ENCODE measurements at places on chromosomes 2 and 18.
A peak's percentile ranks its signal among the peaks of the same experiment; 100 is the strongest.

GRCh38 chr2:78592491-78592890, 433.0 kb upstream of the REG3G start:
- DNase-seq, result no peak

- DNase-seq, result no peak
These were observed 3.4 kb upstream of the ADD2 start for GRCh38 chr2:70771446-70771845.

GRCh38 chr2:202158796-202159195, 79.6 kb downstream of the SUMO1 start:
- no peak for DNase-seq

GRCh38 chr2:174778085-174778981, 14.1 kb upstream of the CHRNA1 start:
- peak; percentile 97 for DNase-seq

DNA sequence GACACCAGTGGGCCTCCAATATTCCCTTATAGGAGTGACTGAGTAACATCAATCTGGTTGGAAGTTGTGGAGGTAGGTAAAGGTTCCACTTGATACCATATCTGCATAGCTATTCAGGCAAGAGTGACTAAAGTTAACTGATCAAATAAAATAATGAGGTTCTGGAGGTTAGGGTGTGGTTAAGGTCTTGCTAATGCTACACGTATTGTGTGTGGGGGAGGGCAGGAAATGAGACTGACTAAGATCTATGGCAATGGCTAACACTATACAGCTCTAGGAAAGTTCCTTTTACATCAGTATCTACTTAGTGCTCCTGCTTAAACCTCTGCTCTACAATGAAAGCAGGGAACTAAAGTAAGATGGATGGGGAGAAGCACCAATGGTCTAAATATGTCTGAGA, 149.1 kb upstream of the MGAT5 start:
- DNase-seq, result no peak

DNA sequence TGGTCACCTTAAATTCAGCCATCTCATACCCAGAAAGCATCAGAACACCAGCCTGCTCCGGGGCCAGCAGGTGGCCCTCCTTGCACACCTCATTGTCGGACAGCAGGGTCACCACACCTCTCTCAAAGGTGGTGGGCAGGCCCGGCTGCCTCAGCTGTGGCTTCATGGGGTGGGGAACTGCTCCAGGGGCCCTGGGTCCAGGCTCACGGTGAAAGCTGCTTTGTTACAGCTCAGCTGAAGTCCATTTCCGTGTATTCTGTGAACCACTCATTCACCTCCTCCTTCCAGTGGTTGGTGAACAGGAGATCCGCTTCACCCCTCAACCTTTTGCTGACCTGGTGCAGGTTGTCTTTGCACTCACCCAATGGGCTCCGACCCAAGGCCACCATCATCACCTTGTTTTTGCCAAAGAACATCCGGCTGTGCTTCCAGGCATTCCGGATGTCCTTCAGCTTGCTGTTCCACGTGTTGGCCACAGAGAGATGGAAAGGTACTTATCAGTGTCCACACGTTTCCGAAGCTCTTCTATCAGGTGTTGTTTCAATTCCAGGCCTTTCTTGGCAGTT, 78.6 kb upstream of the LDLRAD4 start:
- no peak for DNase-seq

DNA sequence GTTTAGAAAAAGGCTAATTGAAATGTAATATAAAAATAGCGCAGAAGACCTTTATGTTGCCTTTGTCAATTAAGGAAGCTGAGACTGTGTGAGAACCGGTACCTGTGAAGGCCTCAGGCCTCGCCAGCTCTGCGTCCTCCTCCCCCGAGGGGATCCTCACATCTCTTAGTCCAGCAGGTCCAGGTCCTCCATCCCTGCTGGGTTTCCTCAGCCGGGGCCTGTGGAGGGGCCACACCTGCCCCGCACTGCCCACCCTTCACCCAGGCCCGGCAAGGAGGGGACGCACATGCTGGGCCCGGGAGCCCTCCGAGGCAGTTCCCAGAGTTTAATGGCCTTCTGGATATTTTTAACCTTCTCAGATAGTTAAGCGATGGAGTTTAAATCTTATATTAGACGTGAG, 3.5 kb downstream of the KCNG2 start:
- no peak for DNase-seq

DNA sequence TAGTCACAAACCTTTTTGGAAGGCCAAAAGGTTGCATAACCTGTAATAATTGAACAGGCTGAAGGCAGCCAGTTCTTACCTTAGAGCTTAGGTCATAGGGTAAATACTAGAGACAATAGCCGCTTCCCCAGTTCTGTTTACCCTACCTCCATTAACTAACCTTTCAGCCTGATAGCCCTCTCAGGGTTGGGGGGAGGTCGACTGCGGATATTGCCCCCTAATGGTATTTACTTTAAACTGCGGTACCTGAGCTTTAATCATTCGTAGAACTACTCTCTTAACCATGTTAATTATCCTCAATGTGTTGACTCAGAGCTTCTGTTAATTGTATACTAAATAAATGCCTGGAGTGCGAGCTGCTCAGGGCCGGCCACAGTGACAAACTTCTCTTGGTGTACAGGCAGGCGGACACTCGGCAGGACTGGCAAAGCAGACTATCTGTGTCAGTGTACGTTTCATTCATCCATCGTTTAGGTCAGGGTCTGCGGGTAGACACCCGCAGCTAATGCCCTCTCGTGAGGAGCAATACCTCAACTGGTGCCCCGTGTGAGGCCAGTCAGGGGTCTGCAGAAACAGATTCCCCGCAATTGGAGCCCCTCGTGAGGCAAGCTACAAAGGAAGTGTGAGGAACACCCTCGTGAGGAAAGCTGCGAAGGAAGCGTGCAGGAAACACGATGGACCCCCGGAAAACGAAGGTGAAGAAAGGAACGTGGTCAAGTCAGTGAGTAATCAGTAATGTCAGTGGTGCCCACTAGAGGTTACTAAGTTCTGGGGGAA, 115.3 kb upstream of the SCN7A start:
- no peak for DNase-seq

DNA sequence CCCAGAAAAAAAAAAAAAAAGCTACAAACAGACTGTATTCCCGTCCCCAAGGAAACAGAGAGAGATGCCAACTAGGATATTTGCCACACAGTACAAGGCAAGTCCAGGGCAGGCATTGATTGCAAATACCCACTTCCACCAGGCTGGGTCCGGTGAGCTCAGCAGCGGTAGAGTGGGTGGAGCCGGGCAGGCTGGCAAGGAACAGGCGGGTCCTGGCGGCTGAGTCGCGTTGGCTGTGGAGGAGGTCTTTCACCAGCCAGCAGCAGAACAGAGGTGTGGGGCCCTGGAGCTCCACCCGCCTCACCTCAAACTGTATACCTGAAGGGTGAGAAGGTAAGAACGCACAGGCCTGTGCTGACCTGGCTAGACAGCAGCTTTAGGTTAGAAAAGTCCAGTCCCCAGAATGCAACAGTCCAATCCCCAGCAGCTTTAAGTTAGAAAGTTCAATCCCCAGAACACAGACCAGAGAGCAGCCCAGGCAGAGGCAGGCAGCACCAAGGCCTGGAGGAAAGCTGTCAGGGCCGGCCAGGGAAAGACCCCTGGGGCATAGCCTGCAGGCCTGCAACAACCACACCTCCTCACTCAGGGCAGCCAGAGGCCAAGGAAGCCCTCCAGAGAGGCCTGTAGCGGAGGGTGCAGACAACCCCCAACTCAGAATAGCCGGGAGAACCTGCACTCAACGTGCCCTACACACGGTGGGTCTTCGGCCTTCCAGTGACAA, 21.9 kb upstream of the MTERF4 start:
- no peak for DNase-seq

GRCh38 chr2:195319548-195320412, 337.2 kb upstream of the SLC39A10 start:
- DNase-seq, result no peak

DNA sequence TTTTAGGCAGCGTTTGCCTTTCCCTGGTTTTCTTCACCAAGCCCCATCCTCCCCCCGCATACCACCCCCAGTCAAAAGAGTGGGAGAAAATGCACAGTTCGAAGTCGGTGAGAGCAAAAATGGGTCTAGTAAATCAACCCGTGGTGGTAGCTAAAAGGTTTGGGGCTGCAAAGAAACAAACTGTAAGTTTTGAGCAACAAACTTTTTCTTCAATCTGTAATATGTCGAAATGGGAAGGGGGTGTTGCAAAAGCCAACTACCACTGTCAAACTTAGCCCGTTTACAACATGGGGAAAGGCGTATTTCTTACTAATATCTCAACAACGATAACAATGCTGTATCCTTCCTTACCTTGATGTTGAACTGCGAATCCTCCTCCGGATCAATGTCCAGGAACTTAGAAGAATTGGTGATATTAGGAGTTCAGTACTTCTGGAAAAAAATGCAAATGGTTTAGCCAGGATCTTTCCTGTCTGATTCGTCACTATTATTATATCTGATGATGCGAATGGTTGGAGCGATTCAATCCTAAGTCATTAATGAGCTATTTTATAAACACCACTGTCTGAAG, 2.4 kb upstream of the SATB2 start:
- peak; percentile 18 for DNase-seq

- no peak for DNase-seq
These were observed 34.5 kb downstream of the TMEM182 start for GRCh38 chr2:102796337-102796736.

DNA sequence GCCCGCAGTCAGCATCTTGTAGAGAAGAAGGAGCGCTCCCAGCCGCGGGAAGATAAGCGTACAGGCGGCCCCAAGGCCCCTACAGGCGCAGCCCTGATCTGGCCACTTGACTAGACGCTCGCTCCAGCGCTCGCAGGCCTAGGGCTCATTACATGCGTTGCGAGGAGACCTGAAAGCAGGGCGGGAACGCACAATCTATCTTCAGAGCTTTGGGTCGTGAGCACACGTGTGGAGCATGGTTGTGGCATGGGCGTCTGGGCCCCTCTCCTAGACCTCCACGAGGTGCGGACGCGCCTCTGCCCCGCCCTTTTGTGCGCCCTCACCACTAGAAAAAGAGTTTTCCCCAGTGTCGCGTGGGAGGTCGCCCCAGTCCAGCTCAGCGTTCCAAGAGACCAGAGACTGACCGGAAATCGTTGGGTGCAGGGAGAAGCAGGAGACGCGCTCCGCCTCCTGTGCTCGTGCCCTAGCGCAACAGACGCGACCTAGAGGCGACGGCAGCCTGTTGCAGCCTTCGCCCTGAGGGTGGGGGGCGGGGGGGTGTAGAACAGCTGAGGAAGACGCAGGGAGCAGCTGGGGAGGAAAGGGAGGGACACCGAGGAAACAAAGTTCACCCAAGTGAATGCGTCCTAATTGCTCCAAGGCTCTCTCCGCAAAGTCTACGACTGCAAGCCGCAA, 12.6 kb downstream of the NR4A2 start:
- no peak for DNase-seq

GRCh38 chr2:127052057-127052770, 54.7 kb downstream of the BIN1 start:
- DNase-seq, result no peak

DNA sequence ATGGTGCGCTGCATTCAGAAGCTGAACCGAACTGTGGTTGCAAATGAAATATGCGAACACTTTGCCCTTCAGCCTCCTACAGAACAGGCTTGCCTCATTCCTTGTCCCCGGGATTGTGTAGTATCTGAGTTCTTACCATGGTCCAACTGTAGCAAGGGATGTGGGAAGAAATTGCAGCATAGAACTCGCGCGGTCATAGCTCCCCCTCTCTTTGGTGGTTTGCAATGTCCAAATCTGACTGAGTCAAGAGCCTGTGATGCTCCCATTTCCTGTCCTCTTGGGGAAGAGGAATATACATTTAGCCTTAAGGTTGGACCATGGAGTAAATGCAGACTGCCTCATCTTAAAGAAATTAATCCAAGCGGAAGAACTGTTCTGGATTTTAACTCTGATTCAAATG, 291.4 kb downstream of the THSD7B start:
- peak; percentile 4 for DNase-seq

DNA sequence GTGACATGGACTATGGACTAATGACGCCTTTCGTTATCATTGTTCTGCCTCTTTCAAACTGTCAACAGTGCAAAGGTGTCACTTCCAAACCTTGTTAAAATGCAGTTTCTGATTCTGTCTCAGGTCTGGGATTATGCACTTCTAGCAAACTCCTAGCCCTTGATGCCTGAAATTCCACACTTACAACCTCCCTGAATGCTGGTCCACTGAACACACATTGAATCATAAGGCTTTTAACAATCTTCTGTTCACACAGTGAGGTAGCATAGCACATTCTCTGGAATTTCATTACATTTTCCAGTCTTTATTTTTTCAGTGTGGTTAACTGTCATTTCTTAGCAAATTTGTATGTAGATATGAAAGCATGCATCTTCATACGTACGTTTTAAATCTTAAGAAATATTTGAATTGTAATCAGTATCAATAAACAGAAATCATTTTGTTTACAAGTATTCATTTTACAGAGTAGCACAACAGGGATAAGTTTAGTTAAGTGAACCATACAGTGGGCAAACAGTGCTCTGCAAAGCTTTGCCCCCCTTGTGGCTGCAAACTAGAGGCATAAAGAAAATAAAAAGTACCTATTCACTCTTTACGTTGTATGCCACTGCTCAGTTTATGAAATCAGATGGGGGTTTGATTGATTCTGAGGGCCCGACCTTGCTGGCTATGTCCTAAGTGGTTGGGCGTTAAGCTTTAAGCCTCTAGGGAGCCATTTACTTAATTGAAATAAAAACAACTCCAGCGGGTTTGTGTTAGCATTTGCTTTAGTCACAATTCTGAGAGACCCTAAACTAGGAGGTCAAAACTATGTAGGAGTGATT, 250.8 kb downstream of the LRRTM1 start:
- DNase-seq, result no peak

DNA sequence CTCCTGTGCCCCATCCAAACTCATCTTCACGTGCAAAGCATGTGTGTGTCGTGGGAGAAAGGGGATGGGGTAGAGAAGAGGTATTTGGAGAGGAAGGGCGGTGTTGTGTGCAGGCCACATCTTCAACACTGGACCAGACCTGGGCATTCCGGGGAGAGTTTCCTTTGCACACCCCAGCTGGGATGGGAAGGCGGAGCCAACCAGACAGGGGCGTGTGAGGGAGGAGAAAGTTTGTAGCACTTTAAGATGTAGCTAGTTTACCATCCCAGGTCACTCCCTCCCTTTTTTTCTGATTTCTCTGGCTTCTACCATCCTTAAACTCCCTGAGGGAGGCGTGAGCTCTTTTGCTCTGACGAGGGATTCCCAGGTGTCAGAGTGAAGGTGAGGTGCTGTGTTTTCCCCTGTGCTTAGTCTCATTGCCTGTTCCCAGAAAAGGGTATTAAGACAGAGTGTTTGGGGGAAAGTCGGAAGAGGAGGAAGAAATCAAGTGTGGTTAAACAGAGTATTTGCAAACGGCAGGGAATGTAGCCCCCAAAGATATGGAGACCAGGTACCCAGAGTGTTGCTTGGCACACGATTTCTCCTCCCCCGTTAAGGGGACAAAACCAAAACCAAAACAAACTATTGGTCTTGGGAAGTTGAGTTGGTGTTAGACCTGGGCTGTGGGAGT, 1.6 kb downstream of the SETBP1 start:
- peak; percentile 16 for DNase-seq

Measured in H4 (cell line).